Fibroblast of skin of right biceps (primary cell): ENCODE measurements at places on chromosomes 7 and 10.

GRCh38 chr10:119348516-119349240, 141.3 kb downstream of the GRK5 start:
- no peak for DNase-seq

DNA sequence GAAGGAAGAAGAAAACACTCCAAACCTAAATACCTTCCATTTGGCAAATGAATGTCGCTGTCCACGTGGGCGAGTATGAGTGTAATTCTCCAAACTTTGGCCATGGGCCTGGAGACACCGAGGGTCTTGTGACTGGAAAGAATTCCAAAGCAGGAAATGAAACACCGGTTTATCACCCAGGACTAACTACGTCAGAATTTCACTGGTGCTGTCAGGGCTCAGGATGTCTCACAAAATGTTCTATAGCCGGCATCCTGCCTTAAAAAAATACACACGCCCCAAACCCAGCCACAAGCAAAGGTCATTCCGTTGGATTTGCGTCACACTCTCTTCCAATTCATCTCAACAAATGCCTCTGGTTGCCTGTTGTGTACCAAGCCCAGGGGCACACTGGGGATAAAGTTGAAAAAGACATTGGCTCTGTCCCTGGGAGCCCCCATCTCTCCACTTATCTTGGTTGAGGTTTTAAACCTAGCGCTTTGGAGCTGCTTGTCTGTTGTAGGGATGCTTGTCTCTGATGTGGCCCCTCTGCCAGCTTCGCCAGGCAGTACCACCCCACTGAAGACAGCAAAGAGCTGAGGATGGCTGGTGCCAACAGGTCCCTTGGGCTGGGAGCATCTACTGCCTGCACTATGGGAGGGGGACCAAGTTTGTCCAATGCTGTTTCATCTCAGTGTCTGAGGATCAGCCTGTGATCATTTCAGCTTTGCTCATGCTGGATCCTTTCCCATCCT, 31.2 kb downstream of the GSTO2 start:
- peak; percentile 98 for DNase-seq

- DNase-seq = peak; percentile 28
Measured at GRCh38 chr7:130145424-130146100, 59.6 kb downstream of the TMEM209 start.

DNA sequence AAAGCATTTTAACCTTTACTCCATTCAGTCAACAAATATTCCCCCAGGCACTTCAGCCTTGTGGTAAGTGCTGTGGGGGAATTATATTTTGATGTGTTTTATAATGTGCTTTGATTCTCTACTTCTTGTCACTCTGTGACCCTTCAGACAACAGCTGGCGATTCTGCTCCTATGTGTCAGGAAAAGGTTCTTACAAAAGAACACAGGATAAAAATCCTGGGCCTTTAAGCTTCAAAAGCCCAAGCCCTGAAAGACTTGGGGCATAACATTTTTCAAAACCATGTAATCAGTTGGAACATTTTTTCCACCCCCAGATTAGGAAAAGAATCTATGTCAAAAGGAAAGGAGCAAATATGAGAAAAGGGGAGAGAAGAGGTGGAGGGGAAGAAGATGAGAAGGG, 37.8 kb upstream of the LRRC17 start:
- peak; percentile 31 for DNase-seq

DNA sequence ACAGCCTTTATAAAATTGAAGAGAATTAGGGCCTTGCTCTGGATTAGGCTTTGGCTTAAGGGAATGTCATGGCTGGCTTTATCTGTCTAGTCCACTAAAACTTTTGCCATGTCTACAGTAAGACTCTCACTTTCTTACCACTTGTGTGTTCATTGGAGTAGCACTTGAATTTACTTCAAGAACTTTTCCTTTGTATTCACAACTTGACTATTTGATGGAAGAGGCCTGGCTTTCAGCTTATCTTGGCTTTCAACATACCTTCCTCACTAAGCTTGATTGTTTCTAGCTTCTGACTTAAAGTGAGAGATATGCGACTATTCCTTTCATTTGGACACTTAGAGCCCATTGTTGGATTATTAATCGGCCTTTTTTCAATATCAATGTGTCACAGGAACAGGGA, 96.1 kb downstream of the TPST1 start:
- DNase-seq = no peak

DNA sequence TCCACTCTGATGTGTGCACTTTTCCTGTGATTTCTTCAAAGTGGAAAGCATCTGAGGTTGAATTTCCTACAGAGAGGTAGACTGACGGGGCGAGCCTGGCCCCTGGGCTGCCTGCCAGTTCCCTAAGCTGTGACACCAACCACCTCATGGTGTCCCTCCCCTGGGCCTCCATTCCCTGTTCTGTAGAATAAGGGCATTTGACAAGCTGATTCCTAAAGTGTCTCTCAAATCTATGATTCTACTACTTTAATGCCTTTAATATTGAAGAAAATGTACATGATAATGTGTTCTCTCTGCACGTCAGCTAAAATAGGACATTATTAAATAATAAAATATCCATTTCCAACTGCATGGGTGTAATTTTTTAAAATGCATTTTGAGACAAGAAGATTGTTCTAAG, 105.1 kb downstream of the SEC61G start:
- DNase-seq = no peak

- peak; percentile 95 for DNase-seq
Measured at GRCh38 chr10:104441329-104442000, 87.8 kb downstream of the CFAP58 start.

DNA sequence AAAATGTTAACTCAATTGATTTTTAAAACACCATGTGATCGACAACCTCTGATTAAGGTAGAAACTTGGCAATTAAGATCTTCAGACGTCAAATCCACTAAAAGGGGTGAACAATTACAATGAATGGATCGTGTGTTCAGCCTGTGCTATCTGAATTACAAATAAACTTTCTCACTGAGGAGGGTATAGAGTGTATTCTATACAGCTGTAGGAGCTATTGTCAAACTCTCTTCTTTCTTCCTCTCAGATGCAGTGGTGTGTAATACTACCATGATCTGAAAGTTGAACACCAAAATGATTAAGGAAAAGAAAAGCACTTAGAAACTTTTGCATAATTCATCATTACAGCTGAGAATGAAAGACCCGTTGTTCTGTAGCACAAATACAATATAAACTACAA, 32.2 kb upstream of the MACC1 start:
- no peak for DNase-seq

DNA sequence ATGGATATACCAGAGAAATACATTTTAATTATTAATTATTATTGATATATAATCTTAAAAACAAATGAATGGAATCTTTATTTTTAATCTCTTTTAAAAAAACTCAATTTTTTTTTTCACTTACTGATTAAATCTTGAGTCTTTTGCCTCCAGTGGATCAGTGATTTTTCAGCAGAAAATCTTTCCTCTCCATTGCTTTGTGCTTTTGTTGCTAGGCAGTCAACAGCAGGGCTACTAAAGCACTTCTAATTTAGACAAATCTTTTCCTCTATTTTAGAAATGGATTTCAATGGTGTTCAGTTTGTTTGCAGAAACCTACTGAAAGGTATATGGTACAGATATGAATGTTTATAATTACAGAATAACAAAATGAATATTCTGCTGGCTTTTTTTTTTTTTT, 143.6 kb downstream of the ST7 start:
- no peak for DNase-seq

- no peak for DNase-seq
Measured at GRCh38 chr10:124127965-124128810, 34.8 kb upstream of the CHST15 start.

GRCh38 chr7:156950381-156950858, 908 bp downstream of the NOM1 start:
- DNase-seq = no peak

DNA sequence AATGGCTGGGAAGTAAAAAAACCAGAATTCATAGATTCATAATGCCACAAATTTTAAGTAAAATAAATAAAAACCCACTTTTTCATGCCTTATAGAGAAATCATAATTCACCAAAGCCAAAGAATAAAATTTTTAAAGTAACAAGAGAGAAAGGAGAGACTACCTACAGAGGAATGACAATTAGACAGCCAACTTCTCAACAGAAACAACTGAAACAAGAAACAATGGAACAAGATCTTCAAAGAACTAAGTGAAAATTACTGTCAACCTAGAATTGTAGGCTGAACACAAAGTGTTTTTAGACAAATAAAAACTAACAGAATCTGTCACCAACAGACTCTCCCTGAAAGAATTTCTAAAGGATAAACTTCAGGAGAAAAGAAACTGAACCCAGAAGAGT, 15.6 kb upstream of the KCNMA1 start:
- DNase-seq = no peak

DNA sequence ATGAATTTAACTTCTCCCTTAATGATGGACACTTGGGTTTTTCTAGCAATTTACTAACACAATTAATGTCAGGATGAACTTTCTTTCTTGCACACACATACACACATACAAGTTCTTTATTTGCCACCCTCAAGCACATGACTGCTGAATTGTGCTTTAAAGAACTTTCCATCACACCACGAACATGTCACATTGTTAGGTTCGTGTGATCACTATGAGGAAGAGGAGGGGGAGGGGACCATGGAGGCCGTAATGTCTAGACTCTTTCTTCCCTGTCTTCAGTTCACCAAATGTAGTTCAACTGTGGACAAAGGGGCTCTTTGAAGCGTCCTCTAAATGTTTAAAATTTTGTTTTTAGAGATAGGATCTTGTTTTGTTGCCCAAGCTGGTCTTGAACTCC, 31.0 kb downstream of the NUP42 start:
- DNase-seq = no peak

- no peak for DNase-seq
Measured at GRCh38 chr7:82085116-82085515, 315.3 kb upstream of the HGF start.

DNA sequence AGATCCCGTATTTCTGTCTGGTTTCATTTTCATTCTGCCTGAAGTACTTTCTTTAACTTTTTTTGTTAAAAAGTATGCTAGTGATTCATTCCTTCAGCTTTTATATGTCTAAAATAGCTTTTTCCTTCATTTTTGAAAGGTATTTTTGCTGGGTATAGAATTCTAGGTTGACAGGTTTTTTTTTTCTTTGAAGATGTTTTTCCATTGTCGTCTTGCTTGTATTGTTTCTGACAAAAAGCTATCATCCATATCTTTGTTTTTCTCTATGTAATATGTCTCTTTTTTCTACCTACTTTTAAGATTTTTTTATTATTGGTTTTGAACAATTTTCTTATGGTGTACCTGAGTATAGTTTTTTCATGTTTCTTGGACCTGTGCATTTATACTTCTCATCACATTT, 8.2 kb downstream of the CUTC start:
- DNase-seq = no peak

- DNase-seq = peak; percentile 92
Measured at GRCh38 chr10:75497997-75498883, 66.8 kb downstream of the LRMDA start.

DNA sequence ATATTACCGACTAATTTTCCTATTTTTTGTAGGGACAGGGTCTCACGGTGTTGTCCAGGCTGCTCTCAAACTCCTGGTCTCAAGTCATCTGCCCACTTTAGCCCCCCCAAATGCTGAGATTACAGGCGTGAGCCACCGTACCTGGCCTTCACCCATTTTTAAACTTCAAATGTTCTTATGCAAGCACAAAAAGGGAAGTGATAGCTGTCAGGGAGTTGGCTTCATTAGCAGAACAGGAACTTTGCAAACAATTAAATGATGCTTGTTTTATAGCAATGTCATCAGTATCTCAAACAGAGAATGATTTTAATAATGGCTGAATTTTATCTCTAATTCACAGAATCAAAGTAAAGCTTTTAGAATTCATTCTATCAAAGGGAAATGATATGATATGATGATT, 49.8 kb upstream of the FAM171A1 start:
- no peak for DNase-seq

DNA sequence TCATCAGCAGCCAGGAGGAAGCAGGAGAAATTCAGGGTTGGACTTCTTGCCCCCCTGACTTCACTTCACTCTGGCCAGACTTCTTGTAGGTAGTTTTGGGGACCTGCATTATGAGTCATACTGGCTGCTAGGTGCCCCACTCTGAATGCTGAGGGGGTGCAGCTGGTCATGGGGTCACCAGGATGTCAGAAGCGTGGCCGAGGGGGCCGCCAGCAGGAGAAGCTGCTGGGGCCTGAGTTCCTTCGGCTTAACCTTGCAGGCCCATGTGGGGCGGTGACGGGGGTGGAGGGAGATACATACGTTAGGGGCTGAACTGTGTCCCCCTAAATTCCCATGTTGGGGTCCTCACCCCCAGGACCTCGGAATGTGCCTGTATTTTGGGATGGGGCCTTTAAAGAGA, 18.2 kb downstream of the UNCX start:
- DNase-seq = no peak

GRCh38 chr7:12756821-12757220, 69.4 kb downstream of the ARL4A start:
- DNase-seq = peak; percentile 58

- DNase-seq = no peak
Measured at GRCh38 chr7:7779888-7780287, 61.5 kb upstream of the RPA3 start.

DNA sequence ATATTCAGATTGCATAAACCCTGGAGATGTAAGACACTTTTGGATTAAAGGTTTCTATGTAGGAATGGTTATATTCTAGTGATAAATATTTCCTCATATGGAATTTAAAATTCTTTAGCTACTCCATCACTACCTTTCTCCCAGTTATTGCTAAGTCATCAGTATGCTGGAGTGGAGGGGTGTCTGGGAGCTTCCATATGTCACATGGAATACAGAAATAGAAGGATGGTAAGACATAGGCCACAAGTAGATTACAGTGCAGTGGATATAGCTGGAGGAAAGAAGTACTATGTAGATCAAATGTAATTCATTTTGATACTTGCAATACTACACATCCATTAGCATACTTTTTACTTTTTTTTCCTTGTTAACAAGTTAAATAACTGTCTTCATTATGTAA, 428.4 kb downstream of the ARL4A start:
- no peak for DNase-seq

DNA sequence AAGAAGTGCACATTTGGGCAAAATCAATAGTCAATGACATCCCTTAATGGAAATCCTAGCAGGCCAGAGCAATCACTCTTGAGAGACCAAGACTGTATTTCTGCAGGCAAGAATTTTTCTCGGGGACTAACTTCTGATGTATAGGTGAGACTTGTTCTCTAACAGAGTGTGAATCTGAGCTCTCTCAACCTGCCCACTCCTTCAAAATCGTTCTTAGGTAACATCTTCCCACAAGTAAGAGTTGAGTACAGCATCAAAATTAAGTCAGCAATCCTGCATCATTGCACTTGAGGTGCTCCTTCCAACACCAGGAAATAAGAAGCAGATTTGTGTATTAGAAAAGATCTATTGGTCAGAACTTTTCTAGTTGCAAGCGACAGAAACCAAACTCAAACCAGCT, 25.6 kb upstream of the GFRA1 start:
- DNase-seq = no peak
